Liver (tissue), 10 donors: ENCODE measurements at places on chromosomes 11 and 22. TPM values are rescaled to one million over a fixed set of nuclear protein-coding genes. Genes with fewer than 3 reads are reported as not detected.
A peak's percentile ranks its signal among the peaks of the same experiment; 100 is the strongest.

DNA sequence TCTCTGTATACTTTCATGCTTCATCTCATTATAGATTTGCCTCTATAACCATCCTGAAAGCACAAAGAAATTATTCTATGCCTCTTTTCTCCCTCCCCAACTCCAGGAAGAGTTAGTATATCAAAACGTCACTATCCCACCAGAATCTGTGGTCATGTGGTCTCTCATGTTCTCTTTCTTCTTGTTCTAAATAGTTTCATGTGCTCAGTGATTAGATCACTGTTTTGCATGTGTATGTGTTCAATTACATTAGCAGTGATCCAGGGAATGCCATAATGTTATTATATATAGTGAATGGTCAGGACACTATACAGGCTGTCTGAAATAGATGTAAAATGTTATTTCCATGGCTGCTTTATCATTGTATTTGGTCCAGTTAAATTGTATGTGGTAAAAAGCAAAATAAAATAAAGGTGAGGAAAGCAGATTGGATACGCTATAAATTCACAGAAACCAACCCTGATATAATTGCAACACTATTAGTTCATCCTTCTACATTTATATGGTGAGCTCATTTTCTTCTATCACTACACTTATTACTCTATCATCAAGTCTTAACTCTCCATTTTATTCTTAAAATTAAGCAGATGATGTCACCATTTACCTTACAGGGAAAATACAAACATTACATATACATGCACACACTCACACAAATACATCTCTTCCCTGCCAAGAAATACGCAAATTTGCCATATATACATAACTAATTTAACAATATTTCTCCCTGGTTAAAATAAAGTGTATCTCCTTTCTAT lies 26.9 kb upstream of the ANO5 start:
- no peak for DNase-seq

DNA sequence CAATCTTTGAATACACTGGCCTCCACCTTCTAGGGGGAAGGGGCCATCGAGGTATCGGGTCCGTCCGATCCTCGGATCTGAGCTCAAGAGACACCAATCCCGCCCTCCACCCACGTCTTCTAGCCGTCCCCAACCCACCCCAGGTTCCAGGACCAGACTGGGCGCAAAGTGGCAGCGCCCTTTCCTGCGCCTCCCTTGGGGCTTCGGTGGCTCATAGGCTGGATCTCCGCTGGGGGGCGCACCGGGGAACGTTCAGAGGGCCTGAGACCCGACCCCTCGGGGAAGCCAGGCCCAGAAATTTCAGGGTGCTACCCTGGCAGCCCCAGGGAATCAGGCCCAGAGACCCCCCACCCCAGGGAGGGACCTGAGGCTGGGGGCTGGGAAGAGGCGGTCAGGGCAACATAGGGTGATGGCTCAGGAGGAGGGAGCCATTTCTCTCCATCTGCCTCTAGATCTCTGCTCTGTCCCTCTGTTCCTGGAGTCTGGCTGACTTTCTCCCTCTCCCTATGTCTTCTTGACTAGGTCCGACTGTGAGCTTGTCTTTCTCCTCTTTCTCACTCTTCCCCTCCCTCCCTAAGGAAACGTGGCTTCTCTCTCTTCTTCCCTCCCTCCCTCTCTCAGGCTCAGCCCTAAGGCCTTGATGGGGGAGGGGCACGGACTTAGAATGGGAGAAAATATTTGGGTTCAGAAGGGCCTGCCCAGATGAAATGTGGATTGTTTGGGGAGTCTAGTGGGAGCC lies 1.1 kb downstream of the CREB3L1 start:
- no peak for DNase-seq

GRCh38 chr11:102368472-102368871 lies 21.5 kb downstream of the BIRC2 start:
- no peak for DNase-seq

DNA sequence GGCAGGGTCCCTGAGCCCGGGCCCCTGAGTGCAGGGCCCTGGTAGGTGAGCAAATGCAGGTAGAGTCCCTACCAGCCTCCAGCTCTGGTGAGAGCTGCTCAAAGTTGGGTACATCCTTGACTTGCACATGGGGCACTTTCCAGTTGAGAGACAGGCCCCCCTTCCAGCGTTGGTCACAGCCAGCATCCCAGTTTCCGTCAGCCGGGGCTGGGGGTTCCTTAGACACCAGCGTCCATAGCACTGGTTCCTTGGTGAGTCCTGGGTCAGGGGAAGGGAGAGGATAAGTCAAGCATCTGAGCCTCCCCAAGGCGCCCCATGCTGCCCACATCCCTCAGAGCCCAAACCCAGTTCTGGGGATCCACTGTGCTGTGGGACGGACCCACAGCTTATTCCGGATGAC lies 5.6 kb downstream of the PNPLA5 start:
- no peak for DNase-seq

DNA sequence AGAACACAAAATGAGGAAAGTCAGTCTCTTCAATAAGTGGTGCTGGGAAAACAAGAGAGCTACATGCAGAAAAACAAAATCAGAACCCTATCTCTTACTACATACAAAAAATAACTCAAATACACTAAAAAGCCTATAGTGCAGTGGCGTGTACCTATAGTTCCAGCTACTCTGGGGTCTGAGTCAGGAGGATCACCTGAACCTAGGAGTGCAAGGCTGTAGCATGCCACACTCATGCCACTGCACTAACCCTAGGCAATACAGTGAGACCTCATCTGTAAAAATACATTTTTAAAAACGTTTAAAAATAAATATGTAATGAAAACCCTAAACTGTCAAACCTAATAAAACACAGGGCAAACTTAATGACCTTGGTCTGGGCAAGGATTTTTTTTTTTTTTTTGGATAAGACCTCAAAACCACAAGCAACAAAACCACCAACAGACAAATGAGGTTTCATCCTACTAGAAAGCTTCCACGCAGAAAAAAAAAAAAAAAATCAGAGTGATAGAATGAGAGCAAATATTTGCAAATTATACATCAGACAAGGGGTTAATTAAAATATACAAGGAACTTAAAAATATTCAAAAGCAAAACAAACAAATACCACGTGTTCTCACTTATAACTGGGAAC lies 35.2 kb downstream of the XKR3 start:
- DNase-seq: no peak

- no peak for DNase-seq
Observed at GRCh38 chr11:125333354-125334073, 162.6 kb downstream of the FEZ1 start.

- peak; percentile 93 for DNase-seq
Observed at GRCh38 chr22:37561212-37562048, 1.1 kb downstream of the CDC42EP1 start.

DNA sequence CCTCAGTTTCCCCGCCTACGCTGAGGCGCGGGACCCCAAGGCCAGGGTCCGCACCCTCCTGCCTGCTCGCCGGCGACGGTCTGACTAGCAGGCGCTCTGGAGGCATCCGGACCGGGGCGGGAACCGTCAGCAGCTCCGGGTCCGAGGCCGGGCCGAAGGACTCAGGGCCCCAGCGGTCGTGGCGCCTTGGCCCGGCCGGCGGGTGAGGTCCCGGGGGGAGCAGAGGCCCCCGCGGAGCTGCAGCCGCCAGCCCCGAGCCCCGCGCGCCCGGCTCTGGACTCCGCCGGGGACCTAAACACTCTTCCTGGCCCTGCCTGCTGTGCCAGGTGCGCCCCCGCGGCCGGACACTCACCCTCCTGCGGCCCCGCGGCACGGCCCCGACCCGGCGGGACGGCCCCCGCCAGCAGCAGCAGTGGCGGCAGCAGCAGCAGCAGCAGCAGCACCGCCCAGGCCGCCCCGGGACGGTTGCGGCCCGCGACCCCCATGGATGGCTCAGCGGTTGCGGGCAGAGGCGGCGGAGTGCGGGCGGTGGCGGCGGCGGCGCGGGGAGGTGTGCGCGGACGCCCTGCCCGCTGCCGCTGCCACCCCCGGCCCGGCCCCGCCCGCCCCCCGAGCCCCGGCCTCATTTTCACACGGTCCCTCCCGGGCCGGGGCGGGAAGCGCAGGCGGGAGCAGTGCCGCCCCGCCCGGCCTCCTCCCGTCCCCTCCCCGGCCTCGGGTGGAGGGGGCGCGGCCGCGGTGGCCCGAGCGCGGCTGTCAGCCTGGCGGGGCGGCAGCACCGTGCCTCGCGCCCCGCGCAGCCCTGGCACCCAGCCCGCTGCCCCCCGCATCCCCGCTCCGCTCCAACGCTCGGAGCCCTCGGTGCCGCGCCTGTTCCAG lies at the start of gene SCUBE2:
Gene SCUBE2, minus strand, starts transcription at position 556 of the 879 bp plus-strand sequence. Its CDS starts 71 bp downstream, at position 485.
- DNase-seq: no peak

DNA sequence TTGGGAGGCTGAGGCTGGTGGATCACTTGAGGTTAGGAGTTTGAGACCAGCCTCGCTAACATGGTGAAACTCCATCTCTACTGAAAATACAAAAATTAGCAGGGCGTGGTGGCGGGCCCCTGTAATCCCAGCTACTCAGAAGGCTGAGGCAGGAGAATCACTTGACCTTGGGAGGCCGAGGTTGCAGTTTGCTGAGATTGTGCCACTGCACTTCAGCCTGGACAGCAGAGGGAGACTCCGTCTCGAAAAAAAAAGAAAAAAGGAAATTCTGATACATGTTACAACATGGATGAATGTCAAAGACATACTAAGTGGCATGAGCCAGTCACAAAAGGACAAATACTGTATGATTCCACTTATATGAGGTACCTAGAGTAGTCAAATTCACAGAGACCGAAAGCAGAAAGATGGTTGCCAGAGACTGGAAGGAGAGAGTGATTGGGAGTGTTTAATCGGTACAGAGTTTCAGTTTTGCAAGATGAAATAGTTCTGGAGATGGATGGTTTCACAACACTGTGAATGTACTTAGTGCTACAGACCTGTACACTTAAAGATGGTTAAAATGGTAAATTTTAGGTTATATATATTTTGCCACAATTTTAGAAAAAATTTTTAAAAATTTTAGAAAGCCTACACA lies 92.3 kb downstream of the BLID start:
- DNase-seq: no peak

DNA sequence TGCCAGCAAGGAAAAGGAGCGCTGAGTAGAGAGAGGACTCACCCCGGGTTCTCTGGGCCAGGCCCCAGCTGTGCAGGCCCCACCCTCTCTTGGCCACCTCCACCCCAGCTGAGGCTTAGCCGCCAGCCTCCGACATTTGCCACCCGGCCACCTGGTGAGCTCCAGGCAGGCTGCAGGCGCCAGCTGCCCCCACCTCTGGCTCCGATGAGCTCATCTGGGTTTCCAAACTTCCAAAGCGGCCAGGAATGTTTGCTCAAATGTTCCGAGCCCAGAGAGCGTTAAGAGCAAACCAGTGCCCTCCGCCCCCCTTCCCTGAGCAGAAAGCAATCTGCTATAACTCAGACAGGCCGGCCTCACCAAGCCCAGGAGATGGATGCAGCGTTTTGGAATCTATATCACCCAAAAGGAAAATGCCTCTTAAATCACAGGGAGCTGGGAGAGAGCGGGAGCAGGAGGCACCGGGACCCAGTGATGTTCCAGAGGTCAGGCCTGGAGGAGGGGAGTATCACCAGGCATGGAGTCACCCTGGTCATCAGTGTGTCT lies 9.1 kb upstream of the MN1 start:
- DNase-seq: no peak

The MRGPRX4 gene
- total RNA-seq: not detected

The PRR33 gene
- not detected for total RNA-seq

The C22orf42 gene
- not detected for total RNA-seq
